ENCODE measurements at places on chromosomes 6 and 20. TPM values are rescaled to one million over a fixed set of nuclear protein-coding genes. Genes with fewer than 3 reads are reported as not detected.

DNA sequence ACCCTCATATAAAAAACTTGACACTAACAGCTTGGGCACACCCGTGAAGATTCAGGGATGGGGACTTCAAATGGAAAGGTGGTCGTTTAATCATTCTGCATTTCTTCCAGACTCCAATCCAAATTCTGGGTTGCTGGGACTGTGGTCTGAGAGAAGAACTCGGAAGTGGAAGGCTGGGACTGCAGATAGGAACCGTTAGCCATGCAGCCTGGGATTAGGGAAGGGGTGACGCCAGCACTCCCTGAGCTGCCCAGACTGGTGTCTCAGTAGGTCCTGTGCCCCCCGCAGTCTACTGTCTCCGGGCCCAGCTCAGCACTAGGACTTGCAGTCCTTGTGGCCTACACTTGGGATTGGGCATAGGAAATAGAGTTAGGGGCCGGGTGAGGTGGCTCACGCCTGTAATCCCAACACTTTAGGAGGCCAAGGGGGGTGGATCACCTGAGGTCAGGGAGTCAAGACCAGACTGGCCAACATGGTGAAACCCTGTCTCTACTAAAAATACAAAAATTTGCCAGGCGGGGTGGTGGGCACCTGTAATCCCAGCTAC, 511 bp upstream of the CLIC1 start:
- no peak for DNase-seq

ETV7 gene
- 0.14 TPM for polyA plus RNA-seq

DNA sequence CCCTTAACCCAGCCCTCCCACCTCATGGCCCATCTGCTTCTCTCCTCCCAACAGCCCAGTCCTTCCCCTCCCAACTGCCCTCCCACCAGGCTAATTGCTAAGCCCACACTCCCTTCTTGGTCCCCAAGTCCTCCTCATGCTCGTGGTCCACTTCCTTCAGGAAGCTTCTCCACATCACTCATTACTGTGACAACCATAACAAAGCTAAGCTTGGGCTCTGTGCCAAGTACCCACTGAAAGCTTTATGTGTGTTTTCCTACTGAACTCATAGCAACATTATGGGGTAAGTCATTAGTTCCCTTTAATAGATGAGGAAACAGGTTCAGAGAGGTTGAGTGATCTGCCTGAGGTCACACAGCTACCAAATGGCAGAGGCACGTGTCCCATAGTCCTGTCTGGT, 16.2 kb downstream of the FRS3 start:
- DNase-seq = no peak

DNA sequence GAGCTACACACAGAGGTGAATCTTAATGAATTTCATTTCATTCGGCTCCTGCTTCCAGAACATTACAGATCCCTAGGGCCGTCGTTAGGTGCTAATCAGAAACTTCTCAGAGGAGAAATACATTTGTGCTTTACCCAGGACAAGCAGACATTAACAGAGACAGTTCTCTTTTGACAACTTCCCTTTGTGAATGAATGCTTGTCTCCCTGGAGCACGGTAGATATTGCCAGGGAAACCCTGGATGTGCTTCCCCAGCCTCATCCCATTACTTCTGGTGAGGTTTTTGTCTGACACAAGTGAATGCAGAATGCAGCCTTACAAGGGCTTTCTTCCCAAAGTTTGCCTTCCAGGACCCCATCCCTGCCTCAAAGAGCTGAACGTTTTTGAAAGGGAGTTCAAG, 105.4 kb downstream of the SYNDIG1 start:
- no peak for DNase-seq

CLIC5 gene
- polyA plus RNA-seq = 10.4 TPM

RFX6 gene
- polyA plus RNA-seq = 2.3 TPM

- no peak for DNase-seq
Observed at GRCh38 chr20:15854911-15855310, 718.3 kb downstream of the KIF16B start.

LPIN3 gene
- 10.1 TPM for polyA plus RNA-seq

GRCh38 chr6:157831018-157831369, 7.9 kb downstream of the SNX9 start:
- DNase-seq = no peak

GRCh38 chr6:52577778-52578463, 1.1 kb upstream of the TRAM2 start:
- no peak for DNase-seq

DNA sequence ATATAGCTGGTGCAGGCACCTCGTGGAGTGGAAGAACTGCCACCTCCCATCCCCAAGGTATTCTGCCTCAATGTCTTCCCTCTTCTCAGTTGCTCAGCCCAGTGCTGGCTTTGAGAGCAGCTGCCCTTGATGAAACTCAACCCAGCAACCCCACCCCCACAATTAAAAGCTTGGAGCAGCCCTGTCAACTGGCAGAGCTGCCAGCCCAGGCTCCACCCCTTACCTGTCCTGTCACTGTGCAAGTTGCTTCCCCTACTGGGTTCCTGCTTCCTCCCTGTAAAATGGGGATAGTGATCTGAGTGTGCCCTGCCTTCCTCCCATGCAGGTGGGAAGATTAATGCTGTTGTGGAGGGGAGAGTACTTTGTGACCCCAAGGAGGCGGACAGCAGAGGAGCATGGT, 4.5 kb downstream of the TMEM63B start:
- no peak for DNase-seq

DNA sequence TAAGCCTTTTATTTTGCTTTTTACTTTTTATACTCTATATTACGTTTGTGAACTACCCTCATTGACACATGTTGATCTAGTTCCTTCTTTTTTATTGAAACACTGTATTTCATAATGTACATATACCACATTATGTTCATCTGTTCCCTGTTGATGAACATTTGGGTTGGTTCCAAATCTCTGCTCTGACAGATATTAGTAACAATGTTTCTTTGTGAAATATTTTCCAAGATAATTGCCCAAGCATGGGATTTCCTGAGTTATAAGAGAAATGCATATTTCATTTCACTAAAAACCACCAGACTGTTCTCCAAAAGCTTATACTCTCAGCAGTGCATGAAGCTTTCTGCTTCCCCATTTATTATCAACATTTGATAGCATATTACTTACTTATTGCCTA, 44.2 kb upstream of the TNFRSF21 start:
- no peak for DNase-seq
